ENCODE measurements at places on chromosomes 16 and 17.
A peak's percentile ranks its signal among the peaks of the same experiment; 100 is the strongest.

GRCh38 chr16:79613009-79613408, 12.5 kb upstream of the MAF start:
- DNase-seq: no peak

- DNase-seq: no peak
Measured at GRCh38 chr17:32861981-32862380, 14.9 kb downstream of the MYO1D start.

GRCh38 chr17:73272906-73273218, 11.2 kb upstream of the CPSF4L start:
- DNase-seq: peak; percentile 40

DNA sequence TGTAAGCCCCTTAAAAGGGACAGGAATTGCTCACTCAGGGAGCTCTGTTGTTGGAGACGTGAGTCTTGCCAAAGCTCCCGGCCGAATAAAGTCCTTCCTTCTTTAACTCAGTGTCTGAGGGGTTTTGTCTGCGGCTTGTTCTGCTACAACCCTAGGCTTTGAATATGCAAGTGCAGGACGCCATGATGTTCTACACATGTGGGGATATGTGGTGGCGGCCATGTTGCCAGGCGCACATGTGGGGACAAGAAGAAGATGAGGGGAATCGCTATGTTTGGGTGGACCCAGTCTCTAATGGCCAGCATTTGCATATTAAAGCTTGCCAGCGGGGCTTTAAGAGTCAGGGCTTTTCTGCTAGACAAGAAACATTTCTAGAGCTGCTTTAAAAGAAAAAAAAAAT, 96.8 kb upstream of the CA10 start:
- no peak for DNase-seq

DNA sequence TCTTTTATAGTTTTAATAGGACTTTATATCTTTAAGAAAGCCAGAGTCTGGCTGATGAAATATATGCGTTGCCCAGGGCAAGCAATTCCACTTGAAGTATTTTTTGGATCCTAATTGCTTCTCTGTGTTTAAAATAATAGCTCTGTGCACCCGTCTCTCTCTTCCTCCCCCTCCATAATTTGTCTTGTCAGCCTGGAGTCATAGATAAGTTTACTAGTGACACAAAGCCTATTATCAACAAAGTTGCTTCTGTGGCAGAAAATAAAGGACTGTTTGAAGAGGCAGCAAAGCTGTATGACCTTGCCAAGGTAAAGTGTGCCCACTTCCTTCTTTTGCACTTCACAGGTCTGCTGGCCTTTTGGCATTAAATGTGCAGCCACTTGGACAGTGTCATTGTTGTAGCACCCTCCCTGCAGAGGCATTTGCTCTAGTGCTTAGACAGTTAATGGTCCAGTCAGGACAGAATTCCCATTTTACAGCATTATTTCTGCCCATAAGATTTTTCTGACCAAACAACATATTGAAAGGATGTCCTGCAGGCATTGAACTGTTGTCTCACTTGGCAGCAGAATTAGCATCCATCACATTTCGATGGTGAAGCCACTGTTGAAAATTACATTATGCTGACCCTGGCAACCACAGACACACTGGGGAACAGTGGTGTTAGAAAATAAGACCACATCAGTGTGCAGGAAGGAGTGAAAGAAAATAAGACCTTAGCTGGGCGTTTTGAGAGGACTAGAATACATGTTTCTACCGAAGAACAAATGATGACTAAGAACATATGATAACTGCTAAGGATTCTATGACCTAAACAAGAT, 28.4 kb upstream of the SLC12A3 start:
- no peak for DNase-seq

GRCh38 chr16:78196502-78196901, 97.0 kb downstream of the WWOX start:
- DNase-seq: no peak
